ENCODE measurements at places on chromosomes 11 and 22.

- no peak for DNase-seq
Observed at GRCh38 chr11:9187616-9188015, 77.5 kb downstream of the DENND5A start.

- DNase-seq: peak; percentile 58
Observed at GRCh38 chr11:113376156-113376555, 11.4 kb upstream of the ANKK1 start.

- DNase-seq: no peak
Observed at GRCh38 chr11:101706541-101706940, 122.7 kb upstream of the TRPC6 start.

- peak; percentile 95 for DNase-seq
Observed at GRCh38 chr11:61791737-61792309, 576 bp downstream of the TMEM258 start.

DNA sequence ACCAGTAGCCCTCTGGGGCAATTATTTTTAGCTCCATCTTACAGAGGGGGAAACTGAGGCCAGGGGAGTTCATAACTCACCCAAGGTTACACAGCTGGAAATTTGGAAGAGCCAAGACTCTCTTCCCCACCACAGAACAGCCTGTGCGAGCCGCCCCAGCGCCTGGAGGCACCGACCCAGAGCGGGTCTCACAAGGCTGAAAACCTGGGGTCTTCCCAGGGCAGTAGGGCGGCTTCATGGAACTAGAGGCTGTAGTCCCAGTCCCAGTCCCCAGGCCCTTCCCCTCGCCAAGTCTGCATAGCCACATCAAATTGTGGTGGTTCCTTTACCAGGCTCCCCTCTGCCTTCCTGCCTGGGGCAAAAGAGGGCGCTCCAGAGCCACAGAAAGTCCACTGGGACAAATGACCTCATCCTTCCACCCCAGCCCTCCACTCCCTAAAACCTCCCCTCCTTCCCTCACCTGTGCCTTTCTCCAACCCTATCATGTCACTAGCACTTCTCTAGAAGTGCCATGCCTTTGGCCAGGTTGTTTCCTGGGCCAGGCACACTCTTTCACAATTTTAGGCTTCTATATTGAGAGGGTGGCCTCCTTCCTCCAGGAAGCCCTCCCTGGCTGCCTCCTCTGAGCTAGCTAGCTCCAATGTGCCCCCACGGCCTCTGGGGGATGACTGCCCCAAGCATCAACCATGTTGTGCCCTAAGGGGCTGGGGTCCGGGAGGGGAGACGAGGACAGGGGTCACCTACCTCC lies 15.2 kb upstream of the CDC42EP1 start:
- peak; percentile 83 for DNase-seq

- DNase-seq: no peak
Observed at GRCh38 chr11:78662811-78663210, 88.1 kb upstream of the NARS2 start.

- DNase-seq: no peak
Observed at GRCh38 chr11:44320289-44320973, 10.5 kb upstream of the ALX4 start.

DNA sequence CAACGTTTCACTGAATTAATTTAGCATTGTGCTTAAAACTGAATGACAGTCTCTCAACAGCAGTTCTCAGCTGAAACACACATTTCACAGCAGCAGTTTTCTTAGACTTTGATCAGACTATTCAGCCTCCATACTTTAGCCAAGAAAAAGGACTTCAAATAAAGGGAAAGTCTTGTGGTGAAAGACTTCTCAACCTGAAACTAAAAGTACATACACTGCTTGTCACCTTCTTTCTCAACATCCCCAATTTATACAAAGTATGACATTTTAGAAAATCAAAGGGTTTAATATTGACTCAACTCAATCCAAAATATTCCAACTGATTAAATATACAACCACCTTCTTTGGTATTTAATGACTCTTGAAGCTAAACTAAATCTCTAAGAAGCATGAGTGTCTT lies 419.0 kb downstream of the LRRC4C start:
- no peak for DNase-seq

DNA sequence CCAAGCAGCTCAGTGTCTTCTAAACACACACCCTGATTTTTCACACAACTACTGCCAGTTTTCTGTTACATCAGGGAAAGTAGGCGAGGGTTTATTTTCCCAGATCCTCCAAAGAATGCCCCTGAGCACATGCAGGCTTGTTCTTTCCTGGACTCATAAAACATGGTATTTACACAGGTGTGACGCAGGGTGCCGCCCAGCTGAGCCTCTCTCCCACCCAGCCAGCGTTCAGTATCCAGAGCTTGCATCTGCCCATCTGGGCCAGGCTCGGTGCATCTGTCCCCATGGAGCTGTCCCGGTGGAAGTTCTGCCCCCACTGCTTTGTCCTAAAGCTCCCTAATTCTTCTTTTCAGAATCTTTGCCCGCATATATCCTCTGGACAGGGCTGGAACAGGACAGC lies 44.8 kb upstream of the ISX start:
- no peak for DNase-seq

- peak; percentile 0 for DNase-seq
Observed at GRCh38 chr11:60130496-60130895, 42.0 kb downstream of the MS4A2 start.

DNA sequence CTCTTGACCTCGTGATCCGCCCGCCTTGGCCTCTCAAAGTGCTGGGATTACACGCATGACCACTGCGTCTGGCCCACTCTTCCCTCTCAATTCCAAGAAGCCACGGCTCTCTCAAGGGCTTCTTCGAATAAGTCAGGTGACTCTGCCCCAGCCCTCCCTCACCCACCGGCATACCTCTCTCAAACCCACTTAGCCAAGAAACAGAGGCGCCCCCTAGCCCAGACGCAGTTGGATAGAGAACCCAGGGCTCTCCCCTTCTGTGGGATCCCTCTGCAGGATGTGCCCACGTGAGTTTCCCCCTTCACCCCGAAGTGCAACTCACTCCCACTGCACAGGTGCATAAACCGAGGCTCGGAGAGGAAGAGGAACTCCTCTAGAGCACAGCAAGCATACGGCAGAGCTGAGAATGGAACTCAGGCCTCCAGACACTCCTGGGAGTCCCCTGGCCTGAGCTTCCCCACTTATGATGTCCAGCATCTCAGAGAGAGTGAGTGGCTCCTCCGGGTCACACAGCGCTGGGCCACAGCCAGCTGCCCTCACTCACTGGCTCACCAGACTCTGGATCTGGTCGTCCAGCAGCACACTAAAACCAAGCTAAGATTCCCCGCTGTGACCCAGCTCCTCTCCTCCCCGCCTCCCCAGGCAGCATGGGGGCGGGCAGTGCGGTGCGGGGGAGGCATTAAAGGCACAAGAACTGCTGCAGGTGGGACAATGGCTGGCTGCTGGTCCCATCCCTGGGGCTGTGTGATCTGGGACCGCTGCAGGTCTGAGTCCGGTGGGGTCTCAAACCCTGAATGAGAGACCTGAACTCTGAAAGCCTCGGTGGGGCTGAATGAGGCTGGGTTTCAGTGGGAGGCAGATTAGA lies 16.8 kb upstream of the RGL4 start:
- no peak for DNase-seq

GRCh38 chr11:112780351-112781087 lies 180.7 kb upstream of the NCAM1 start:
- peak; percentile 63 for DNase-seq

- no peak for DNase-seq
Observed at GRCh38 chr11:65810046-65810868, 23.4 kb downstream of the OVOL1 start.

GRCh38 chr11:135035282-135035681 lies 623.2 kb upstream of the B3GAT1 start:
- DNase-seq: no peak

GRCh38 chr11:17951685-17952388 lies 61.0 kb downstream of the SERGEF start:
- no peak for DNase-seq

GRCh38 chr11:17229481-17230152 lies 21.8 kb upstream of the PIK3C2A start:
- peak; percentile 51 for DNase-seq

DNA sequence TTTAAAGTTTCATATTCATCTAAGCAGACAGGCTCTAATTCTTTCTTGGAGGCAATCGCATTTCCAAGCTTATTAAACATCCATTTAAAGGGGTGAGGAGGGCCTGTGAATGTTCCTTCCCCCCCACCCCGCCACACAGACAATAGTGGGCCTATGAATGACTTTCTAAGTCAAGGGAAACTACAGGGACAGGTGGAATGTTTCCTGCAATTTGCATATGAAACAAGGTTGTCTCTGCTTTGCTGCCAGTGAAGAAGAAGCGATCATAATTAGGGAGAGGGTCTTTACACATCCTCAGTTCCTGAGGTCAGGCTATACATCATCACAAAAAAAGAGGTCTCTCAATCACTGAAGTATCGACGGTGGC lies 127.9 kb upstream of the OPCML start:
- DNase-seq: no peak

DNA sequence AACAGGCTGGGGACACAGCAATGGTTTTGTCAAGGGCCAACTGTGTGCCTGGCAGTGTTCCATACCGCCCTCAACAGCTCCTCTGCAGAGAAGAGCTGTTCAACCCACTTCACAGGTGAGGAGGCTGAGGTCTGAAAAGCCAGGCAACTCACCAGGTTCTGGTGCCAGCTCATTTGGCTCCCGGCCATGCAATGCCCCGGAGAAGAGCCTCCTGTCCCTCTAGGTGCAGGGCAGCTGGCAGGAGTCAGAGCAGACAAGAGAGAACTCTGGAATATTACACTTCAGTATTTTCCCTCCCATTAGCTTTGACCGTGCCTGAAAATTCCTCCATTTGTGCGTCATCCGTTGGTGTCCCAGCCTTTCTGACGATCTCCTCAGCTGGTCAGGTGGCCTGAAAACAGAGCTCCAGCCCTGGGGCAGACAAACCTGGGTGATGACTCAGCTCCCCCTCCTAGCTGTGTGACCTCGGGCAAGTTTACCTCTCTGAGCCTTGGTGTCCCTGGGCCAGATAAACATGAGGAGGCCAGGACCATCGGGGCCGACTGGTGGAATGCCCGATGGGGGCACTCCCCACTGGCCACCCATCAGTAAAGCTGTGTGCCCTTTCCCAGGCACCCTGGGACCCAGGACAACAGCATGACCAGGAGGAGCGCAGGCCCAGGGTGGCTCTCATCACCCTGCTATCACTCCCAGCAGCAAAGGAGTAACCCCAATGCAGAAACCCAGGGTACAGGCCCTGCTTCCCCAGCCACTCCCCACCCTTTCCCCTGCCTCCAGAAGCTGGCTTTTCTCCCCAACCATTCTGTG lies 9.6 kb upstream of the C1QTNF6 start:
- DNase-seq: peak; percentile 75

DNA sequence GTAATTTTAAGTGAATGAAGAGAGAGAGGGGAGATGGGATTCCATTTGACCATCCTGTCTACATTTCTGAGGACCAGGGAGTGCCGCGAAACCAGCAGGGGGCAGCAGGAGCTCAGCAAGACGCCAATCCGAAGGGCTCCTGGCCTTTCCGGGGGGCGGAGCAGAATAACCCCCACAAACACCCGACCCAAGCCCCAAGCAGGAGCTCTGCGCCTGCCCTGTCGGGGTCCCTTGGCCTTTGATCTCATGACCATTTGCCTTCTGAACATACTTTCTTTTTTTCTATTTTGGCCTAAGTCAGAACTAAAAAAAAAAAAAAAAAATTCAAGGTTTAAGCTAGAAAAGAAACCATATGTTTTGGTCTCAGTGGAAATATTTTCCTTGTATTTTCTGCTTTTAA lies 21.9 kb upstream of the SCN2B start:
- DNase-seq: peak; percentile 71

DNA sequence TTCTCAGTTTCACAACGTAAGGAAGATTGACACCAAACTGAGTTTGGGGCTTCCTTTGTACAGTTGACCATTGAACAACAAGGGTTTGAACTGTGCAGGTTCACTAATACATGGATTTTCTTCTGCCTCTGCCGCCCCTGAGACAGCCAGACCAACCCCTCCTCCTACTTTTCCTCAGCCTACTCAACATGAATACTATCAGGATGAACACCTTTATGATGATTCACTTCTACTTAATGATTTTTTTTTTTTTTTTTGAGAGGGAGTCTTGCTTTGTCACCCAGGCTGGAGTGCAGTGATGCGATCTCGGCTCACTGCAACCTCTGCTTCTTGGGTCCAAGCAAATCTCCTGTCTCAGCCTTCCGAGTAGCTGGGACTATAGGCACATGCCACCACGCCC lies 14.6 kb downstream of the RBM4 start:
- no peak for DNase-seq

GRCh38 chr11:73143126-73143838 lies 1.2 kb upstream of the FCHSD2 start:
- peak; percentile 19 for DNase-seq

DNA sequence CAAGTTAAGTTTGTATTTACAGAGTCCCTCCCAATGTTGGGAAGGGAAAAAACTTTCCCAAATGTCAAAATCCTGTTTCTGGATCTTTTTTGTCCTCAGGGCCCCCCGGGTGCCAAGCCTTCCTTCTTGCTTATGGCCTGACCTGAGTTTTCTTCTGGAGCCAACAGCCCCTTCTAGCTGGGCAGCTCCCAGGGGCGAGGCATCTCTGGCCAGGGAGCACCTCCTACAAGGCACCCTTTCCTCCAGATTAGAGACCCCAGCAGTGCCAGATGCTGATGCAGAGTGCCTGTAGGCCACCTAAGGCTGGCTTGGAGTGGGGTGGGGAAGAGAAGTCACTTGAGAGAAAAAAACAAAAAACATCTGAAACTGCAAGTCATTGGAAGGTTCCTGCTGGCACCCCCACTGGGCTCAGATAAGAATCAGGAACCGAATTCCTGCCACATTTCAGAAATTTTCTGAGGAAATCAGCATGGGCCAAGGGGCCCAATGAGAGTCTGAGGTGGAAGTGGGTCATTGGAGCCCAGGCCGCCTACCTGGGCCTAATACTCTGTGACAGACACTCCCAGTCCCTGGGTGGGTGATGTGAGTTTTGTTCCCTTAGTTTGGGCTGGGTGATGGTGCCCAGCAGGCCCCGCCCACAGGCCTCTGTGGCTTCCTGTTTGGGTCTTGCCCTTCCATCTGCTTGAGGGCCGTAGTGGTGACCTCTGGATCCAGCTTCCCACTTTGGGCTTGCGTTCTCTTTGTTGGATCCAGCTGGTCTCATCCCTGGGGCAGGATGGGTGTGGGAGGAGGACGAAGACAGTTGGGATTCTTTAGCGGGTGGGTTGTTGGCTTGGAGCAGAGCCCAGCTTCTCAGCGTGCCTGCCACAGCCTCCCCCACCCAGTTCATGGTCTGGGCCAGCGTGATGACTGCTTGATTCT lies 40.6 kb downstream of the PARVA start:
- DNase-seq: peak; percentile 74

- no peak for DNase-seq
Observed at GRCh38 chr11:62573006-62573591, 592 bp downstream of the EEF1G start.

DNA sequence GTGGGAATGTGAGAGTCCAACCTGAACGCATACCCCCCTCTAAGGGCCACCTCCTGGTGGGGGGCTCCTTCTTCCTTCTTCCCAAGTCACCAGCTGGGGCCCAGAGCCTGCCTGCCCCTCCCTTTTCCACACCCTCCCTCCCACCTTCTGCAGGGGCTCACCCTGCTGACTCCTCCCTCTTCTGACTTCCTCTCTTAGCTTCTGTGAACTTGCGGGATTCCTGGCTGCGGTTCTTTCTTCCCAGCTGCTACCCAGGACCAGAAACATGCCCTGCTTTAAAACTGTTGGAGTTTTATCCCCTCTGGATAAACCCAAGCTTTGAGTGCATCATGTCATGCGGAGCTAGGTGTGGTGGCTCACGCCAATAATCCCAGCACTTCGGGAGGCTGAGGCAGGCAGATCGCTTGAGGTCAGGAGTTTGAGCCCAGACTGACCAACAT lies 10.2 kb downstream of the LRRC74B start:
- DNase-seq: no peak

Measured in cardiac fibroblast (primary cell).